Airway epithelial cell (primary cell): ENCODE measurements at places on chromosomes 3 and 15. TPM values are rescaled to one million over a fixed set of nuclear protein-coding genes. Genes with fewer than 3 reads are reported as not detected.

The AMIGO3 gene
- total RNA-seq = 0.19 and 0.42 TPM in 2 replicates

The NR2C2 gene
- 10.4 and 11.5 TPM in 2 replicates for total RNA-seq

The CEP19 gene
- total RNA-seq = 0.71 and 1.2 TPM in 2 replicates

The SNTN gene
- not detected in 2 replicates for total RNA-seq

The FOXB1 gene
- not detected in 2 replicates for total RNA-seq
